ENCODE measurements at places on chromosomes 2 and 18.

DNA sequence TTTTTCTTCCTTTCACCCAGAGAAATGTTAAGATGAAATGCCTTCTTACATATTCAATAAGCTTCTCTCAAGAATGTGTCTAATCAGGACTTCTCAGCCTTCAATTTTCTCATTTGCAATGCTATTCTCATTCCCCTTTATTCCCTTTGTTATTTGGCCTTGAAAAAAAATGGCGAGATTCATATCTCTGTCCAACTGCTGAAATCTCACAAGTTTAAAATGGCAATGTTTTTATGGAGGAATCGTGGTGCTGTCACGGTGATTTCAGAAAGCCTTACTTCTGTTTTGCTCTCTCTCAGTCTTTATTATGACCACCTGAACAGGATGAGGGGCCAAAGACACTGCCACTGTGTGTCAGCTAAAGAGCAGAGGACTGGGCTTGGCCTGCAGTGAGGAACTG lies 928.5 kb downstream of the DCC start:
- DNase-seq, result no peak

DNA sequence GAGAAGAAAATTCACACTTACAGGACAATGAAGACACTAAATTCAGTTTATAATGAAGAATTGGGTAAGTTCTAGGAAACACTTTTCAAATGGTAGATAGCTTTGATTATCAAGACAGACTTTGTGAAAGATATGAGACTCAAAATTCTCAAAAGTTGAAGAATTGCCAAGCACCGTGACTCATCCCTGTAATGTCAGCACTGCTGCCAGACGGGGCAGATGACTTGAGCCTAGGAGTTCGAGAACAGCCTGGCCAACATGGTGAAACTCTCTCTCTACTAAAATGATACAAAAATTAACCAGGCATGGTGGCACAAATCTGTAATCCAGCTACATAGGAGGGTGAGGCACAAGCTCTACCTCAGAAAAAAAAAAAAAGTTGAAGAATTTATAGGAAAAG lies 1820.1 kb upstream of the LRRTM1 start:
- no peak for DNase-seq

- DNase-seq, result no peak
Measured at GRCh38 chr2:14558335-14558919, 74.1 kb upstream of the LRATD1 start.

- no peak for DNase-seq
Measured at GRCh38 chr2:188456114-188456909, 164.6 kb downstream of the GULP1 start.

GRCh38 chr2:132611719-132612118 lies 58.3 kb downstream of the LYPD1 start:
- DNase-seq, result no peak

DNA sequence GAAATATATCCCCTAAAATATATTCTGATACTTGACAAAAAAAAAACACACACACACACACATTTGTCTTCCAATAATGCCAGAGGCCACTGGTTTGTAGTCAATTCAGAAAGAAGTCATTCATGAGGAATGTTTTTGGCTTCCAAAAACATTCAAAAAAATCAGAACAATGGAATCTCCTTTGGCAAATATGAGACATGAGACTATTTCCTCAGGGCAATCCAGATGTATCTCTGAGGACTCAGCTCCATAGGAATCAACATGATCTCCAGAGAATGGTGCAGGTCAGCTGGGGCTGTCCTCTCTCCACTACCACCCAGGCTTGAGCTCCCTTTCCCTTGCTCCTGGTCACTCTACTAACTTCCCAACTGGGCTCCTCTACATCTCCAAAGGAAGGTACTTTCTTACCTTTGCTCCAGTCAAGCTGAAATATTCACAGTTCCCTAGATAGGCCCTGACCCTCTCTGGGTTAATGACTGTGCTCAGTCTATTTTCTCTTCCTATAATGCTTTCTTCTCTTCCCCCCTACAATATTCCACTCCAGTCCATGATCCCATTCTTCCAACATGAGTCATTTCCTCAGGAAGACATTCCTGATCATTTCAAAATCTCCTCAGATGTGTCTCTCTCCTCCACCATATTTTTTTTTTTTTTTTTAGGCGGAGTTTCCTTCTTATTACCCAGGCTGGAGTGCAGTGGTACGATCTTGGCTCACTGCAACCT lies 145.3 kb downstream of the C1D start:
- no peak for DNase-seq

- no peak for DNase-seq
Measured at GRCh38 chr18:60196836-60197606, 175.6 kb downstream of the MC4R start.

- DNase-seq, result no peak
Measured at GRCh38 chr2:64754570-64754969, 100.9 kb upstream of the SERTAD2 start.
